ENCODE measurements at places on chromosomes 1 and 21.

DNA sequence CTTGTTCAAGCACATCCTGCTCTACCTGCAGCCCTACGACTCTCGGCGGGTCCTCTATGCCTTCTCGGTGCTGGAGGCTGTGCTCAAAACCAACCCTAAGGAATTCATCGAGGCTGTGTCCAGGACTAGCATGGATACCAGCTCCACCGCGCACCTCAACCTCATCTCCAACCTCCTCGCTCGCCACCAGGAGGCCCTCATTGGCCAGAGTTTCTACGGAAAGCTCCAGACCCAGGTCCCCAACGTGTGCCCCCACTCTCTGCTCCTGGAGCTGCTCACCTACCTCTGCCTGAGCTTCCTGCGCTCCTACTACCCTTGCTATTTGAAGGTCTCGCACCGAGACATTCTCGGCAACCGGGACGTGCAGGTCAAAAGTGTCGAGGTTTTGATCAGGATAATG, 74.3 kb upstream of the MORC3 start:
- DNase-seq, result no peak

GRCh38 chr21:44780137-44780502, 21.5 kb downstream of the UBE2G2 start:
- no peak for DNase-seq

DNA sequence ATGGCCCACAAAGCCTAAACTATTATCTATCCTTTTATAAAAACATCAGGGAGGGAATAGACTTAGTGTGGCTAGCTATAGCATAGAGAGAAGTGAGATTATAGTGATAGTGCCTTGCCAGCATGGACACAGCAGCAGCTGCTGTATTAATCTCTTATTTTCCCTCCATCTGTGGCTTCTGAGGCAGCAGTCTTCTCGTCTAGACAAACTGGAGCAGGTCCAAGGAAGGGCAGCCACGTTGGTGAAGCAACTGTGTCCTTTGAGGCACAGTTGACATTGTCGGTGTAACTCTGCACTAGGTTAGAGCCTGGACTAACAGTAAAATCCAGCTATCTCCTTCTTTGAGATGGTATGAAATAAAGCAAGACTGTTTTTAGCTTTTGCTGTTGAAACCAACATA, 131.3 kb downstream of the CACHD1 start:
- no peak for DNase-seq

DNA sequence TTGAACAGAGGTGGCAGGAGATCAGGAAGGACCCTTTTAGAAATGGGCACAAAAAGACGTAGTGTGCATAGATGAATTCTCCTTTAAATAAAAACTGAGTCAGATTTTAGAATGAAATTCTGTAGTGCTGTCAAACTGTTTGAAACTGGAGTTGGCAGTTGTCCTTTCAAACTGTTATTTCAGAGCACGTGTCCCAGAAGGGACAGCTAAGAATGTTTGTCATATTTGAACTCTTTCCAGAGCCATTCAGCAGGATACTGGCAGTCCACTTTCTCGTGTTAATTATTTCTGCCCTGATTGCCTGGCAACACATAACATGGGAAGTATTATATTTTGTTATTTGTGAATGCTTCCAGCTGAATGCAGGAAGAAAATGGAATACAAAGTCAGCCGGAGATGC, 212.3 kb upstream of the DPYD start:
- DNase-seq, result no peak

DNA sequence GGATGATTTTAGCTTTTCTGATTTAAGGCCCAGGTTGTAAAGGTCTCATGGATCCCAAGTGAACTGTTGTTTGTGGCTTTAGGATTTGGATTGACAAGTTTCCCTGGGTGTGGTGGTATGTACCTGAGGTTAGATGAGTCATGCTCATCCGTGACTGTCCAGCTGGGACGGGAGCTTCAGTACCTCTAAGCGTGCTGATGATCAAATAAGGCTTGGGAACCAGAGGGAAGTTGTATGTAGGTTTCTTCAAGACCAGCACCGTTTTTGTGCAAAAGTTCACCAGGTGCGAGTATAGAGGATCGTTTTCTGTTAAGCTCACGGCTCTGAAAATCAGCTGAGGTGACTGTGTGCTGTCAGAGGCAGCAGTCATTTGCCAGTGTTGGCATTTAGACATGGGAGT, 19.8 kb downstream of the PLA2G2E start:
- DNase-seq, result no peak

GRCh38 chr1:58575551-58576324, 1.3 kb downstream of the TACSTD2 start:
- no peak for DNase-seq

DNA sequence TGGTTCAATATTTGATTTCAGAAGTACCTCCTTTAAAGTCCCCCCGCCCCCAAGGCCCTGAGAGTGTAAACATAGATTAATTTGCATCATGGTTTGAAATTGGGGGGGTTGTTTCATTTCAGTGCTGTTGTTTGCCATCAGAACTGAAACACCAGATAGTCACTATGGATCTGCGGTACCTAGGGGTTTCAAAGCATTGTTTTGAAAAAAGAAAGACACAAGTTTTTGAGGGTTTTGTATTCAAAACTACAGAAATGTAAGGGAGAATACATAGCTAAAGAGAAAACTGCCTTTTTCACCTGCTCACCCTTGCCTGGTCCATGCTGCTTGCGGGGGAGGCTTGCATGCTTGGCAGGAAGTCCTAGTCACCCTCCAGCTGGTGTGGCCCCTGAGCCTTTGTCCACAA, 59.3 kb downstream of the ACP6 start:
- no peak for DNase-seq

GRCh38 chr1:208465786-208466590, 221.8 kb upstream of the PLXNA2 start:
- no peak for DNase-seq

DNA sequence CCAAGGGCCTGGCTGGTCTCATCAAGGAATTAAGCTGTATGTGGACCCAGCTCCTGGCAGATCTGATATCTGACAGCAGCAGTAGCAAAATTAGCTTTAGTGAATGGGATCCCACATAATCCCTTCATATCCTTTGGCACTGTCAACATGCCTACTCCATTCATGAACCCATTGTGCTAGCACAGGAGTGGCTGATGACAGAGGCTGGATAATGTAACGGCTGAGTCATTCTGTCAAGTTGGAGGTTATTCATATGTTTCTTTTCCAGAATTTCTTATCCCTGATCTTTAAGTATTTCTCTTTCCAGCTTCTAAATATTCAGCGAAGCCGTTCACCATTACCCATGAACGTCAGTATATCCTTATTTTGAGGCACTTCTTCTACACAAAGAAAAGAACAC, 84.3 kb downstream of the EXTL2 start:
- DNase-seq, result no peak

GRCh38 chr1:26016953-26017545, 4.5 kb upstream of the EXTL1 start:
- DNase-seq, result peak; percentile 31

GRCh38 chr21:41226853-41227252, 58.9 kb downstream of the BACE2 start:
- no peak for DNase-seq

DNA sequence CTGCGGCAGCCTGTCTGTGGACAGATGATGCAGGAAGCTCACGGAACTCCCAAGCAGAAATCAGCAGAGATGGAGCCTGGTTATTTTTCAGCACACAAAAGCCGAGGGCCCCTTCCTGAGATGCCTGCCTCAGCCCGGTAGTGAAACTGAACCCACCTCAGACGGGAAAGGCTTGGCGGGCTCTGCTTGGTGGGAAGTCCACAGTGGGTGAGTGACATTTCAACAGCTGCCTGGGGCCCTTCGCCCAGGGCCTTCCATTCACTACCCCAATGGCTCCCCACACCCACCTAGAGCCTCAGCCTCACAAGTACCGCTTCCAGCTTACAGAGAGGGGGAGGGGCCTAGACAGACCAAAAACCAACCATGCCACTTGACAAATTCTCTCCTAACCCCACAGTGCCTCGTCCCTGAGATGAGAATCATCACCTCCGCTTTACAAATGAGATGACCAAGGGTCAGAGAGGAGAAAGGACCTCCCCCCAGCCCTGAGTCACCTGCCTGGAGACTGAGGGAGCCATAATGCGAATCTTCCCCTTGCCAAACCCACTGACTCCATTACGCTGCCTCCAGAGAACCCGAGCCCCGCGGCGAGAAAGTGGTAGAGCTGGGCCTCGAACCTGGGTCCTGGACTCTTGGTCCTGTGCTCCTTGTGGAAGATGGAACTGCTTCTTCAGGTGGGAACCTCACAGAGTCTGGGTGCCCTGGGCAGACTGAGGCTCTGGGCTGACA, 3.4 kb upstream of the ECE1 start:
- no peak for DNase-seq

DNA sequence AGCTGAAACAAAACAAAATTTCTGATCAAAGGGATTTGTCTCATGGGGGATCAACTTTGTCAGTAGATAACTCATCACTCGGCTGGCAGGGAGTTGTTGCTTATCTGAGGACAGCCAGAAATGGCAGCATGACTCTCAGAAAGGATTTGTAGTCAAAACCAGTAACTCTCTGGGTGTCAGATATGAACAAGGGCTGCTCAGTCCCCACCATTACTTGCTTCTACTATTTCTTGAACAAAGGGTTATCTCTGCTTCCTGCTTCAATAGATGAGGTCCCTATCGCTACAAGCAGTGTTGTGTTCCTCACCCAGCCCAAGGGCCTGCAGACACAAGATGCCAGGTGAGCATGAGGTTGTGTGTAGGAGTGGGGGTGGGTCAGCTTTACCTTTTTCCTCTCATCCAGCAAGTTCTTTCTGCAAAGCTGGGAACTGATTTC, 116.2 kb downstream of the PTBP2 start:
- no peak for DNase-seq

- DNase-seq, result no peak
These were observed 76.7 kb upstream of the KCNK2 start for GRCh38 chr1:215005656-215006345.

- DNase-seq, result peak; percentile 7
These were observed 36.7 kb downstream of the ZNF695 start for GRCh38 chr1:246971090-246971721.

GRCh38 chr1:45393718-45394302, 53.6 kb upstream of the MUTYH start:
- peak; percentile 90 for DNase-seq

GRCh38 chr1:36516372-36517010, 33.8 kb upstream of the CSF3R start:
- DNase-seq, result peak; percentile 67

DNA sequence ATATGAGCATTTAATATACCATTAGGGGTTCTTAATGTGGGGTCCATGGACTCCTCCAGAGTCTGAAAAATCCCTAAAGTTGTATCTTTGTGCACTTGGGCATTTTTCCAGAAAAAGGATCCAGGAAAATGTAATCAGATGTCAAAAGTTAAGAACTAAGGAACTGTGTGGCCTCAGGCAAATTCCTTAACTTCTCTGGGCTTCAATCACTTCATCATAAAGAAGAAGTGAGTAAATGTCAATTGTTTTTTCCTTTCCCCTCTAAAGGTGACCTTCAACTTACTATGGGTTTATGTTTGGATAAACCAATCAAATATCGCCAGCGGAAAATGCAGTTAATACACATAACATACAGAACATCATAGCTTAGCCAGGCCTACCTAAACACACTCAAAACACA, 2.5 kb downstream of the MAD2L2 start:
- no peak for DNase-seq

GRCh38 chr1:212982430-212983152, 32.2 kb downstream of the VASH2 start:
- DNase-seq, result no peak

- peak; percentile 90 for DNase-seq
These were observed 41.9 kb upstream of the TNFRSF1B start for GRCh38 chr1:12124693-12125421.

- peak; percentile 92 for DNase-seq
These were observed 5.7 kb upstream of the PPP1R15B start for GRCh38 chr1:204417074-204417997.

DNA sequence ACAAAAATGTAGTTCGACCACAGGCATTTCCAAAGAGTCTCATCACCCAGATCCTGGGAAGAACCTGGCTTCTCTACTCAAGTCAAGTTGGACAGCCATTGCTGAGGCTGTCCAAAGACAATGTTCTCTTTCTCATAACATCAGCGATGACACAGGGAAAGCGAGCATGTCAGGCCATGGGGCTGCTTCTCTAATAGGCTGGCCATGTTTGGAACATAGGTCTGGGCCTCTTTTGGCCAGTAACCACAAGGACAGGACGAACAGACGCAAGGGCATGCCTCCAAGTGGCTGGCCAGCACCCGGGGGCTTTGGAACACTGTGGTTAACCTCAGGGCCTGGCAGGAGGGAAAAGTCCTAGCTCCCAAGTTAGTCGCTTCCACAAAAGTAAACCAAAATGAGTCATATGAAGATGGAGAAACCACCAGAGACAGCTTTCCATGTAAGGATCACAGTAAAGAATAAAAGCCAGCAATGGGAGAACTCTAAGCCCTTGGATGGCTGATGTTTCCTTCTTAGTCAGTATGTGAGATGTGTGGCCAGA, 80.6 kb upstream of the SLC44A3 start:
- peak; percentile 30 for DNase-seq

DNA sequence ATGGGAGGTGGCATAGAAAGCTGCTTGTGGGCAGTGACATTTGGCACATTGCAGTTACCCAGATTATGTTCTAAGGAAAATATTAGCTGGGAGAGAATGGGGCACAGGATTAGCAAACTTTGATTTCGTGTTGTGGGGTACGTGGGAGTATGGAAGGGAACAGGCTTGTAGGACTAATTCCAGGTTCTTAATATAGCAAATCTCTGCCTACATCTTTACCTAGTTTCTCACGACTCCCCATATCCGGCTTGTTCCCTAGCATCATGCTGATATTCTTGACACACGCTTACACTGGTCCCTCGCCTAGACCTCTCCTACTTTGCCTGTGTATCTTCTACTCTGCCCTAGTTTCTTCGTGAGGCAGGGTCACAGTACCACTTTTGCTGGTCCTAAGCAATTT, 293.9 kb upstream of the PLXNA2 start:
- no peak for DNase-seq

GRCh38 chr1:63408331-63408730, 40.9 kb downstream of the ALG6 start:
- no peak for DNase-seq

DNA sequence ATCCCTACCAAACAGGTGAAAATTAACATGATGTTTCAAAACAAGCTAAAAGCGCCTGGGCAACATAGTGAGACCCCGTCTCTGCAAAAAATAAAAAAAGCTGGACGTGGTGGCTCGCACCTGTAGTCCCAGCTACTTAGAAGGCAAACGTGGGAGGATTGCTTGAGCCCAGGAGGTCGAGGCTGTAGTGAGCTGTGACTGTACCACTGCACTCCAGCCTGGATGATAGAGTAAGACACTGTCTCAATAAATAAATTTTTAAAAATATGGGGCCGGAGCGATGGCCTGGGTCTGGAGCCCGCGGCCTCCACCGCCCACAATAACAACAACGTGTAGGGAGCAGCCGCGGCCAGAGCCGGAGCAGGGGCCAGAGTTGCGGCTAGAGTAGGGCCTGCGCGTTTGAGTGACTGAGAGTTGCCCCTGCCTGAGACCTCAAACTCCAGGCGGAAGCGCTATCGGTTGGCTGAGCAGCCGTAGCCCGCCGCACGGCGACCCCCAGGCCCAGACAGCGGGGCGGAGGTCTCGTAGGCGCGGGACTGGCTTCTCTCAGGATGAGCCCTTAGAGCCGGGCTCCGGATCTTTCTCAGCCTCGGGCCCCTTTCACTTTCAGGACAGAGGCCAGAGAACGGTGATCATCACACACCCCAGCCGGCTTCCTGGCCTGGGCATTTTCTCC, 41.4 kb downstream of the ZMYM1 start:
- DNase-seq, result no peak

Measured in inflammatory macrophage treated with lipopolysaccharide for 1 hour (primary cell).